ENCODE measurements at places on chromosomes 4 and X. TPM values are rescaled to one million over a fixed set of nuclear protein-coding genes. Genes with fewer than 3 reads are reported as not detected.

DNA sequence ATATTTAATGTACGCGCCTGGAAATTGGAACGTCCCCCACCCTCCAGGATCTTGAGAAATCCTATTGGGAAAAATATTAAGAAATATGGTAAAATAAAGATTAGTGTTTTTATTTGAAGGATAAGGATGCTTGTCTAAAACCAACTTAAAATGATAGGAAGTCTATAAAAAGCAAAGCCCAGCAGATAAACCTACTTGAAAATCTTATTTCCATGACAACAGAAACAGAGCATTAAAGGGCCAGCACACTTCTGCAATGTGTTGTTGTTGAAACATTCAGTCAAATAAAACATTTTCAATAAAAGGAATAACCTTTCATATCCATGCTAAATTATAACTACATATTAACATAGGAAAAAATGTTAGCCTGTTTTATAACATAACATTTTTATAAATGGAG, 29.3 kb upstream of the GPM6A start:
- no peak overlapping the region for H3K4me3 ChIP-seq
- DNase-seq: no peak
- H3K27ac ChIP-seq: no peak overlapping the region
- H3K36me3 ChIP-seq: no peaks in the 10 kb centered on the region

- no peaks in the 10 kb centered on the region for H3K27me3 ChIP-seq
- no peak overlapping the region for H3K27ac ChIP-seq
- no peaks in the 10 kb centered on the region for H3K4me1 ChIP-seq
- no peaks in the 10 kb centered on the region for H3K36me3 ChIP-seq
- H3K4me3 ChIP-seq: no peak overlapping the region
- no peak for DNase-seq
These were observed 917.9 kb downstream of the RAPGEF2 start for GRCh38 chr4:160020804-160021203.

GRCh38 chrX:7993873-7994272, 66.7 kb upstream of the PNPLA4 start:
- H3K27me3 ChIP-seq: no peaks in the 10 kb centered on the region
- H3K4me1 ChIP-seq: no peaks in the 10 kb centered on the region
- no peak for DNase-seq
- no peak overlapping the region for H3K27ac ChIP-seq
- no peak overlapping the region for H3K4me3 ChIP-seq
- H3K36me3 ChIP-seq: no peaks in the 10 kb centered on the region

GRCh38 chr4:123871341-123871740, 474.7 kb downstream of the SPRY1 start:
- H3K4me1 ChIP-seq: no peaks in the 10 kb centered on the region
- H3K4me3 ChIP-seq: no peak overlapping the region
- H3K27ac ChIP-seq: no peak overlapping the region
- no peaks in the 10 kb centered on the region for H3K36me3 ChIP-seq
- no peak for DNase-seq

DNA sequence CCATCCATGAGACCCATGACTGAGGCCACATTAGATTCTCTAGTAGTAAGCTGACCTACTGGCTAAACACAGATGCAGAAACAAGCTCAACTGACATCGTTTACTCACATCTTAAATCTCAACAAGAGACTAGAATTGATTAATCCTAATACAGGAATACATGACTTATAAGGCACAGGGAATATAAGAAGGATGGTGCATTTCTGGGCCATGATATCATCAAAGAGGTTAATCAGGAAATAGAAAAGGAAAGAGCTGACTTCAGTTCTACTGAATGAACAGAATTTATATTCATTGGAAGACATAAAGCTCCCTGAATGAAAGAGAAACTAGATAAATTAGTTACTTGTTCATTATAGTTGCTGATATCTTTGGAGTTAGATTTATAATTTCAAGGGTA, 1406.5 kb downstream of the STIM2 start:
- no peaks in the 10 kb centered on the region for H3K4me1 ChIP-seq
- no peak overlapping the region for H3K27ac ChIP-seq
- no peak for DNase-seq
- H3K36me3 ChIP-seq: no peaks in the 10 kb centered on the region
- H3K4me3 ChIP-seq: no peak overlapping the region

DNA sequence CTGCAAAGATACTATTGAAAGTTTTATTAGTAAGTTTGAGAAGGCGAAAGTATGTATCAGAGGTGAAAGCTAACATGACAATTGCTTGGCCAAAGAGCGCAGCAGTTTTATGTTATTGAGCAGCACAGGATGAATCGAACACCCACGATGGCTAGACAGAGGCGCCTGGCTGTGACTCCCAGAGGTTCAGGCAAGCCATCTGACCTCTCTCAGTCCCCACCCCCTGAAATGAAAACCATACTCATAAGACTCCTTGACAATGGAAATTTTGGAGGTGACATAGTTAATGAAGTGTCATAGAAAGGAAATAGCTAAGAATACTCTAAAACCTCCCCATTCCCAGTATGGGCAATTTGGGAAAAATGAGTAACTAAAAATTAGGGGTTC, 70.6 kb downstream of the MGST2 start:
- no peaks in the 10 kb centered on the region for H3K27me3 ChIP-seq
- H3K4me1 ChIP-seq: peaks cover 15% of the 10 kb centered on the region
- no peaks in the 10 kb centered on the region for H3K36me3 ChIP-seq

DNA sequence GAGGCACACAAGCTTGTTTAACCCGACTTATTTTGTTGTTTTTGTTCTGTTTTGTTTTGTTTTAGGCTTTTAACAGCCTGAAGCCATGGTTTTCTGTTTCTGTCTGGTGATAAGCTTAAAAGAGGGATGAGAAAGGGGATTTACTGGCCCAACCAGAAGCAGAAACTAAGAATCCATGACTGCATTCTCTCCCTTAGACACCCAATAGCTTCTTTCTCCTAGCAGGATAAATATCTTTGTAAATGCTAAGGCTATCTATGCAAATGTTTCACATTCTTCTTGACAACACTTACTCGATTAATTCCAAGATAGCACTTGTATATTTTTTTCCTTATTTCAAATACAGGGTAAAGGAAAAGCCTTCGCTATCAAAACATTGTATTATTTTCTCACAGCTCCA, 53.7 kb upstream of the SMAD1 start:
- no peak overlapping the region for H3K4me3 ChIP-seq
- H3K36me3 ChIP-seq: no peaks in the 10 kb centered on the region
- no peak for DNase-seq
- H3K4me1 ChIP-seq: peaks cover 1% of the 10 kb centered on the region
- H3K27ac ChIP-seq: no peak overlapping the region
- H3K27me3 ChIP-seq: no peaks in the 10 kb centered on the region

GRCh38 chrX:42732506-42732905, 45.5 kb downstream of the PPP1R2C start:
- no peaks in the 10 kb centered on the region for H3K4me1 ChIP-seq
- no peak overlapping the region for H3K27ac ChIP-seq
- H3K4me3 ChIP-seq: no peak overlapping the region

GRCh38 chrX:133658293-133658911, 243.1 kb upstream of the GPC4 start:
- H3K27me3 ChIP-seq: no peaks in the 10 kb centered on the region
- no peaks in the 10 kb centered on the region for H3K4me1 ChIP-seq
- no peak overlapping the region for H3K27ac ChIP-seq
- no peak overlapping the region for H3K4me3 ChIP-seq

DNA sequence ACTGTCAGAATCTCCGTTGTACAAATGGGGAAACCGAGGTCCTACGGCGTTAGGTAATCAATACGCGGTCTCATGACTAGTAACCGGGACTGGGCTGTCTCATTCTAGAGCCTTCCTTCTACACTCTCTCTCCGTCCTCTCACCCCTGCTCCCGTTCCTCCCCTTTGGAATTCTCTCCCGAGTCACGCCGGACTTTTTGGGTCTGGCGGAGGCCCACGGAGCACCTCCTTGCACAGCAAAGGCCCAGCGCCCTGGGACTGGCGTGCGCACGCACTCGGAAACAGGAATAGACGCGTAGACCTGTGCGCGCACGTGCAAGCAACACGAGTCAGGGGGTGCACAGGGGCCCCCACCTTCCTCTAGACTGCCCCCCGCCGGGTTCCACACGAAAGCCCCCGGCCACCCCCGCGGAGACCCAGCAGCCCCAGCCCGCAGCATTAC, 361 bp downstream of the QDPR start:
- H3K4me3 ChIP-seq: peak overlapping the region; percentile 80
- H3K27ac ChIP-seq: peak overlapping the region; percentile 91
- no peaks in the 10 kb centered on the region for H3K27me3 ChIP-seq
- H3K36me3 ChIP-seq: peaks cover 3% of the 10 kb centered on the region
- peaks cover 4% of the 10 kb centered on the region for H3K4me1 ChIP-seq

DNA sequence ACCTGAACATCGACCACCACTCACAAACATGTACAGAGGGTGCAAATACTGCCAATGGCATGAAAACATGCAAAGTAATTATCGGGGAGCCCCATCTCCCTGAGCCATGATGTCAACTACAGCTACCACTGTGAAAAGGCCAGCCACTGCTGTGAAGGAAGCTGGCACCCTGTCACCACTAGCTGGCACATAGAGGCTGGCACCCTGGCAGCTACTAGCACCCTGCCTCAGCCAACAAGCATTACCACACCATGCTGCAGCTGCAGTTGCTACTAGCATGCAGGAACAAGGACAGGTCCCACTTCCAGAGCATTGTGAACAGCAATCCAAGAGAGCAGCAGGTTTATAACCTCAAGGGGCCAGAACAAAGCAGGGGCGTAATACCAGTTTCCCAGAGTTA, 81.4 kb downstream of the PRR32 start:
- no peaks in the 10 kb centered on the region for H3K27me3 ChIP-seq
- H3K27ac ChIP-seq: no peak overlapping the region
- DNase-seq: no peak
- H3K4me1 ChIP-seq: no peaks in the 10 kb centered on the region
- no peak overlapping the region for H3K4me3 ChIP-seq
- no peaks in the 10 kb centered on the region for H3K36me3 ChIP-seq

- H3K4me1 ChIP-seq: no peaks in the 10 kb centered on the region
- no peak for DNase-seq
- H3K27ac ChIP-seq: no peak overlapping the region
- no peaks in the 10 kb centered on the region for H3K36me3 ChIP-seq
- H3K27me3 ChIP-seq: no peaks in the 10 kb centered on the region
These were observed 403.1 kb downstream of the DCAF12L2 start for GRCh38 chrX:125762954-125763353.

DNA sequence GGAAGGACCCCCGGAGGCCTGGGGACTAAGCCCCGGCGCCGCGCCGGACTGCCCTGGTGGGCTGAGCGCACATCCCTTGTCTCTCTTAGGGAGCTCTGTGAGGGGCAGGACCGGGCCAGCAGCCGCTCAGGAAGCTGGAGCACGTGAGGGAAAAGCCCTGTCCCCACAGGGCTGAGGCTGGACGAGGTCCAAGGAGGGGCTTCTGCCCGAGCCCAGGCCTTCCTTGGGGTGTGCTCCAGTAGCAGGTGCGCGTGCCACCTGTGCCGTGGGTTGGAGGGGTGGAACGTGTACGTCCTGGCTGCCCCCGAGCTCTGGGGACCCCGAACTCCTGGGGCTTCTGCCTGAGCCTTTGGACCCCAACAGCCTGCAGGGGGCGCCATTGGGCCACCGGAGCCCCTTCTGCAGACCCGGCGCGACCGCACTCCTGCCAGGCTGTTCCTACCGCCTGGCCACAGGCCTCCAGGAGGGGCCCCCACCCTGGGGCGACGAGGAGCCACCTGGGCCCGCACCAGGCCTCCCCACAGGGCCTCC, 27.2 kb downstream of the TACC3 start:
- no peak overlapping the region for H3K4me3 ChIP-seq
- H3K4me1 ChIP-seq: peaks cover 16% of the 10 kb centered on the region
- no peak overlapping the region for H3K27ac ChIP-seq

DNA sequence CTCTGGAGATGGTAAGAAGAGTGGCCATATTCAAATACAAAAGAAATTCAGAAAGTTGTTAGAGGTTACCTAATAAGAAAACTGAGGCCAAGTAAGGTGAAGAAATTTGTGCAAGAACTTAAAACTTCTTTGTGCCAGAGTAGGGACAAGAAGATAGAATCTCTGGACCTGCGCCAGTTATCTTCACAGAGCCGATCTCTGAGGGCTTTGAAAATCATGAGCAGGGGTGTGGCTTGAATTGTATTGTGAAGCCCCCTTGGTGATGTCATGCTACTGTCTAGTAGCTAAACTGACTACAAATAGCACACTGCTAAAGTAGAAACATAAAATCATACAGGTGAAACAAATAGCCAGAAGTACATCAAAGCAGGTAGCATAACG, 184.6 kb downstream of the UGT8 start:
- no peak for DNase-seq
- peaks cover 5% of the 10 kb centered on the region for H3K27me3 ChIP-seq
- H3K36me3 ChIP-seq: no peaks in the 10 kb centered on the region
- no peak overlapping the region for H3K27ac ChIP-seq

DNA sequence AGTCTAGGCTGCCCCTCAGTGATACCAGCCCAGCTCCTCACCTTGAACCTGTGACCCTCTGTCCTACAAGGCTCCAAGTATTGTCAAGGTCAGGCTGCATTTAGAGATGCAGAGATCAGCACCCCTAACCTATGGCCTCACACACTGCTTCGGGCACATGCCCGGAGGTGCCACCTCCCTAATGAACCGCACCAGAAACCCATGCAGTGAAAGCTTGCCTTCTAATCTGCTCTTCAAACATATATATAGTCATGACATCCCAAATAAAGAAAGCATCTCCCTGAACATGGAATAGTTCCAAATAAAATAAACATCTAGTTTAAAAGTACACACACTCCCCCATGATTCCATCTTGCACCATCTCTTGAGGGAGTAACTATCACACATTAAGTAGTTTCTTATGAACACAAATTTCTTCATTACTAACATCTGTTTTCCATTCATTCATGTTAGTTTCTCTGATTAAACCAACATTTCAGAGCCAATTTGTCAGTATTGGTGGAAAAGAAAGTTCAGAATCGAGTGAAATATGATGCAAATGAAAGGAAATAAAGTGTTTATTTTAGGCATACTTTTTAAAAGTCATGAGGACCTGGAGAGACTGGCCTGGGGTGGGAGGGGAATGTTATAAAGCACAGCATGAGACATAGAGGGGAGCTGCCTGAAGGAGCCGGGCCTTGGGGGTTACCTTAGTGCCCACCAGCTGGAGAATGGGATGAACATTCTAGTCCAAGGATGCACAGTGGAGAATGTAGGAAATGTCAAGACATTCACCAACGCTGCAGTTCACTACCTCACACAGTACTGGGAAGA, 19.2 kb downstream of the CC2D2A start:
- no peaks in the 10 kb centered on the region for H3K27me3 ChIP-seq
- no peak overlapping the region for H3K27ac ChIP-seq
- H3K36me3 ChIP-seq: no peaks in the 10 kb centered on the region
- no peaks in the 10 kb centered on the region for H3K4me1 ChIP-seq
- H3K4me3 ChIP-seq: no peak overlapping the region

GRCh38 chrX:152884171-152884570, 13.7 kb upstream of the ZNF185 start:
- no peak overlapping the region for H3K4me3 ChIP-seq
- no peaks in the 10 kb centered on the region for H3K36me3 ChIP-seq
- no peak overlapping the region for H3K27ac ChIP-seq
- no peaks in the 10 kb centered on the region for H3K4me1 ChIP-seq
- DNase-seq: no peak
- H3K27me3 ChIP-seq: peaks cover 2% of the 10 kb centered on the region

GRCh38 chr4:153260553-153261300, 56.5 kb downstream of the TRIM2 start:
- H3K4me1 ChIP-seq: no peaks in the 10 kb centered on the region
- H3K4me3 ChIP-seq: no peak overlapping the region
- no peaks in the 10 kb centered on the region for H3K36me3 ChIP-seq

GRCh38 chr4:10115797-10116568, 616 bp downstream of the WDR1 start:
- no peaks in the 10 kb centered on the region for H3K27me3 ChIP-seq
- H3K27ac ChIP-seq: peak overlapping the region; percentile 40
- peak overlapping the region; percentile 87 for H3K4me3 ChIP-seq
- peaks cover 18% of the 10 kb centered on the region for H3K36me3 ChIP-seq

NPNT gene
- total RNA-seq: 4.4 TPM

CFI gene
- total RNA-seq: 598 TPM

MOSPD2 gene
- 6.1 TPM for total RNA-seq

PNMA6A gene
- 6.4 TPM for total RNA-seq

NUDT11 gene
- 0.56 TPM for total RNA-seq

DMRTC1 gene
- total RNA-seq: not detected

LGI2 gene
- 0.19 TPM for total RNA-seq

RHOXF1 gene
- total RNA-seq: not detected

Data from liver (tissue), 10 donors.